ENCODE measurements at places on chromosomes 2 and 18.
A peak's percentile ranks its signal among the peaks of the same experiment; 100 is the strongest.

GRCh38 chr2:205808486-205809121, 126.3 kb downstream of the NRP2 start:
- DNase-seq = no peak
- no peak overlapping the region for H3K4me3 ChIP-seq
- no peaks in the 10 kb centered on the region for H3K4me1 ChIP-seq
- H3K36me3 ChIP-seq = no peaks in the 10 kb centered on the region
- H3K27me3 ChIP-seq = peaks cover 9% of the 10 kb centered on the region

- H3K36me3 ChIP-seq = peaks cover 2% of the 10 kb centered on the region
- H3K4me1 ChIP-seq = peaks cover 19% of the 10 kb centered on the region
- DNase-seq = no peak
- H3K4me3 ChIP-seq = no peak overlapping the region
- H3K27ac ChIP-seq = no peak overlapping the region
- no peaks in the 10 kb centered on the region for H3K27me3 ChIP-seq
Measured at GRCh38 chr2:45612731-45613130, 1.7 kb upstream of the SRBD1 start.

GRCh38 chr2:19857806-19858205, 44.0 kb downstream of the TTC32 start:
- DNase-seq = no peak
- no peak overlapping the region for H3K4me3 ChIP-seq
- H3K27ac ChIP-seq = no peak overlapping the region

DNA sequence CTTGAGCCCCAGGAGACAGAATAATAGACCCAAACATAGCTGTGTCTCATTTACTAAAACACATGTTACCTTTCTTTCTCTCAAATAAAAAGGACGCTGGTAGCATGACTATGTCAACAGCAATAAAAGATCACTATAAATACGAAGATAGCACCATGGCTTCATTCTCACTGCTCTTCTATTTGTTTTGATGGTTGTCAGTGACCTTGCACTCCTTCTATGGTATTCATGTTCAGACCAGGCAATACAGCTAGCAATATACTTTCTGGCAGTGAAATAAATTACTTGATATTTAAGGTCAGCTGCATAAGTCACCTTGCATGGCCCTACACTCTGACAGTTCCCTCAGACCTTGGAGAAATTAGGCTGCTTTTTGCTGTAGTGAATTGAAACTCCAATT, 263.2 kb upstream of the CDH7 start:
- H3K4me1 ChIP-seq = no peaks in the 10 kb centered on the region
- H3K27ac ChIP-seq = no peak overlapping the region
- no peaks in the 10 kb centered on the region for H3K27me3 ChIP-seq
- H3K4me3 ChIP-seq = no peak overlapping the region
- no peaks in the 10 kb centered on the region for H3K36me3 ChIP-seq
- no peak for DNase-seq

- H3K27me3 ChIP-seq = peaks cover 13% of the 10 kb centered on the region
- H3K4me3 ChIP-seq = peak overlapping the region; percentile 19
- no peak overlapping the region for H3K27ac ChIP-seq
Measured at GRCh38 chr2:11500702-11501303, 33.0 kb upstream of the GREB1 start.

DNA sequence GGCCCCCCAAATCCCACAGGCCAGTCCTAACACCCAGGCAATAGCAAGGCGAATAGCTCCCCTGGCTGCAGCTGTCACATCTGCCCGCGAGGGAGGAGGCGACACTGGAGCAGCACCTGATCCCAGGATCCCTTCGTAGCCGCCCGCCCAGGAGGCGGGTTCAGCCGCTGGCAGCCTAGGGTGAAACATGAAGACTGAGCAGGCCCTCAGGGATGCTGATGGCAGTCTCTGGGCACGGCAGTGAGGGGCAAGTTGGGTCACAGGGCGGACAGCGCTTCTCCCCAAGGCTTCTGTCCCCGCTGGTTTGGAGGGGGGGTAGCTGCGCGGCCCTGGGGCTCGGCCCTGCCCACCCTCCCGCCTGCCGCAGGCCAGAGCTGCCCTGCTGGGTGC, 1.9 kb downstream of the DNMT3A start:
- H3K4me3 ChIP-seq = peak overlapping the region; percentile 69
- no peak overlapping the region for H3K27ac ChIP-seq
- H3K4me1 ChIP-seq = peaks cover 16% of the 10 kb centered on the region
- no peaks in the 10 kb centered on the region for H3K36me3 ChIP-seq

- H3K4me3 ChIP-seq = peak overlapping the region; percentile 19
- H3K27ac ChIP-seq = no peak overlapping the region
- H3K4me1 ChIP-seq = peaks cover 13% of the 10 kb centered on the region
- H3K36me3 ChIP-seq = no peaks in the 10 kb centered on the region
- H3K27me3 ChIP-seq = peaks cover 14% of the 10 kb centered on the region
Measured at GRCh38 chr2:46351098-46351749, 54.0 kb downstream of the EPAS1 start.

GRCh38 chr2:125070726-125071505, 1045.8 kb downstream of the CNTNAP5 start:
- H3K4me3 ChIP-seq = no peak overlapping the region
- H3K27me3 ChIP-seq = no peaks in the 10 kb centered on the region
- H3K4me1 ChIP-seq = no peaks in the 10 kb centered on the region
- no peak for DNase-seq

DNA sequence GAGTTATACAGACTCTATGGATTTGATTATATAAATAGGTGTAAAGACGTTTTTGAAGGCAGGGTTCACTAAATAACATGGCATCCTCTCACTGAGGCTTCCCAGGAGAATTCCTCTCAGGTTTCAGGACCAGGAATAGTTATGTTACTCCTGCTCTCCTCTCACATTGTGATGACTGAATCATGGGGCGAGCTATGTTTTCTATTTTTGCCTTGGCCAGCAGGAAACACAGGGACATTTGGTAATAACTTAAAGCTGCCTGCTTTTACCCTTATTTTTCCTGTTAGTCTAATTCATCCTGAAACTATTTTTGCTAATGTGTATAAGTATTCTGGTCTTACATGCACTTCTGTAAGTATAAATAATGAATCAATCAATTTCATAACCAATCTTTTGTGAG, 115.3 kb upstream of the ITGB6 start:
- no peaks in the 10 kb centered on the region for H3K27me3 ChIP-seq
- DNase-seq = no peak
- peaks cover 13% of the 10 kb centered on the region for H3K36me3 ChIP-seq
- H3K27ac ChIP-seq = no peak overlapping the region
- H3K4me3 ChIP-seq = no peak overlapping the region

DNA sequence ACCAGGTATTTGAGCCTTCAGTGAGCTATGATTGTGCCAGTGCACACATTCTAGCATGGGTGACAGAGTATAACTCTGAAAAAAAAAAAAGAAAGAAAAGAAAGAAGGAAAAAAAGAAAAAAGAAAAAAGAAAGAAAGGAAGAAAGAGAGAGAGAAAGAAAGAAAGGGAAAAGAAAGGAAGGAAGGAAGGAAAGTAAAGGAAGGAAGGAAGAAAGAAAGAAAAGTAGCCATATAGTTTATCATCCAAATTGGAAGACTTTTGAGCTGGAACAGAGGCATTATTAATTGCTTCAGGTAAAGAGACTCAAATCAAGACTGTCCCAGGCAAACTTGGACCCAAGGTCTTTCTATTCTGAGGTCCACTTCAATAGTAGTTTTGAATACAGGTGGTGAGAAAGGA, 32.9 kb upstream of the ZEB2 start:
- H3K27ac ChIP-seq = no peak overlapping the region
- H3K36me3 ChIP-seq = no peaks in the 10 kb centered on the region
- H3K4me3 ChIP-seq = no peak overlapping the region
- DNase-seq = no peak
- H3K27me3 ChIP-seq = peaks cover 7% of the 10 kb centered on the region
- H3K4me1 ChIP-seq = peaks cover 5% of the 10 kb centered on the region

DNA sequence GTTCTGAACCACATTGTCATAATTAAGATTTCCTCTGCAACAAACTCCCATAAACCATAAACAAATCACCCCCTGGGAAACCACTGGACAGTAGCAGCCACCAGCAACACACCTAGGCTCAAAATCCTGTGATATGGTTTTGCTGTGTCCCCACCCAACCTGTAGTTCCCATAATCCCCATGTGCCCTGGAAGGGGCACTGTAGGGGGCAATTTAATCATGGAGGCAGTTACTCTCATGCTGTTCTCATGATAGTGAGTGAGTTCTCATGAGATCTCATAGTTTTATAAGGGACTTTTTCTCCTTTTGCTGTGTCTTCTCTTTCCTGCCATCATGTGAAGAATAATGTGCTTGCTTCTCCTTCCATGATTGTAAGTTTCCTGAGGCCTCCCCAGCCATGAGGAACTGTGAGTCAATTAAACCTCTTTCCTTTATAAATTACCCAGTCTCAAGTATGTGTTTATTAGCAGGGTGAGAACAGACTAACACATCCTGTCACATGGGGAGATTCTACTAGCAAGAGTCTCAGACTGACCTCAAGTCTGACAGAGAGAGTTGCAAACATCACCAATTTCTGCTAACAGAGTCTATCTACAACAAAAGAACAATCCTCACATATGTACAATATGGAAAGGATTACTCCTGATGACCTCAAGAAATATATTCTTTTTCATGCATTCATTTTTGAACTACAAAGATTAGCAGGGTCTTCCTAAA, 182.6 kb downstream of the GRB14 start:
- DNase-seq = no peak
- no peaks in the 10 kb centered on the region for H3K27me3 ChIP-seq
- no peaks in the 10 kb centered on the region for H3K4me1 ChIP-seq
- H3K27ac ChIP-seq = no peak overlapping the region
- H3K36me3 ChIP-seq = no peaks in the 10 kb centered on the region
- H3K4me3 ChIP-seq = no peak overlapping the region

DNA sequence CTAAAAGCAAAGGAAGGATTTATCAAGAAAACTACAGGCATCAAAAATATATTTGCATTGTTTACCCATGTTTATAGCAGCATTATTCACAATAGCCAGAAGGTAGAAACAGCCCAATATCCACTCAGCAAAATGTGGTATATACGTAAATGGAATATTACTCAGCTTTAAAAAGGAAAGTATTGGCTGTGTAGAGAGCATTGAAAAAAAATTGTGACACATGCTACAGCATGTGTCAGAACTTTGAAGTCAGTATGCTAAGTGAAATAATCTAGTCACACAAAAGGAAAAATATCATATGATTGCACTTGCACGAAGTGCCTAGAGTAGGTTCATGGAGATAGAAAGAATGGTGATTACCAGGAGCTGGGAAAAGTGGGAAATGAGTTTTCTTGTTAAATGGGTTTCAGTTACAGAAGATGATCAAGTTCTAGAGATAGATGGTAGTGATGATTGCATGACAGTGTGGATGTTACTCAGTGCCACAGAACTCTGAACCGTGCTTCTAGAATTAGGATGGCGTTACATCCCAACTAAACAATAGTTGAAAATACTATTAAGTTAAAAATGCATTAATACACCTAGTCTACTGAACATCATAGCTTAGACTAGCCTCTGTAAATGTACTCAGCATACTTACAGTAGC, 20.1 kb downstream of the ANKRD12 start:
- peak overlapping the region; percentile 26 for H3K27ac ChIP-seq
- no peaks in the 10 kb centered on the region for H3K27me3 ChIP-seq
- H3K36me3 ChIP-seq = peaks cover 13% of the 10 kb centered on the region
- H3K4me3 ChIP-seq = no peak overlapping the region

DNA sequence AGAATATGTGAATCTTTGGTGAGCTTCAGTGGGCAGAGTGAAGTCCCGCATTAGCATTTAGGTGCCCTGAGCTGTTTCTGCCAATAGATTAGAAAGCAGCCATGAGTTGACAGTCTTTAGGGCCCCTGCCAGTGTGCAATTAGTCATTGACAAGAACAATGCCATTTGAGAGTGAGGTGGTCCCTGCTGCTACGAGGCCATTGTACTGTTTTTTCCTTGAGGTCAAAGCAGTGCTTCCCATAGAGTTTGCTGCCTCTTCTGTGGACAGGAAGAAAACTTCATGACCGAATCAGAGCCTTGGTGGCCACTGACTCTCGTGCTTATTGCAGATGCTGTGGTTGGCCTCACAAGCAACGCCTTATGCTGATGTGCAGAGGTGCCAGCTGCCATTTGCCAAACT, 102.7 kb downstream of the SH3BP4 start:
- DNase-seq = no peak
- H3K36me3 ChIP-seq = no peaks in the 10 kb centered on the region
- peaks cover 8% of the 10 kb centered on the region for H3K27me3 ChIP-seq
- H3K4me1 ChIP-seq = peaks cover 22% of the 10 kb centered on the region

DNA sequence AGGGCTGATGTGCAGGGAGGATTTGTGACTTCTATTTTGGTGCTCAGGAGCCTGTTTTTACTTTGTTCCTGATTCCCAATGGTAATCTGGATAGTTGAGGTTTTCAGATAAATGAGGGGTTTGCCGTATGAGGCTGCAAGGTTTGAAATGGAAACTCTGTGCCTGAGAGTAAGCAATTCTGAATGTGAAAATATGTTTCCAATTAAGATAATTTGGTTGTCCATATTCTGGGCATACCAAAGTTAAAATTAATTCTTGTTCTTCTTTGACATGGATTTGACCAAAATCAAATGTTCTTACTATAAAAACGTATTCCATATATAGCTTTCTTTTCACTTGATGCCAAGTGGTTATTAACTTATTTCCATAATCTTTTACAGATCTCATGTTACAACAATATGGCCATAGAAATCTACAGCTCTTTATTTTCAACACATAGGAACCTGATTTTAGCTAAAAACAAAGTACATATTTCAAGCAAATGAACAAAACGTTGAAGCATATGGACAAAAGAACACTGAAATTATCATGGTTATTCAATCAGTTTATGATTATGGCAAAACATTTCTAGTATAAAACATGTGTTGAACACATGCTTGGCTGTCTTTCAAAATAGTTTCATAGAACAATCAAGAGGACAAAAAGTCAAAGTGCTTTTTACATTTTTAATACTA, 63.4 kb upstream of the ARHGAP28 start:
- H3K27me3 ChIP-seq = no peaks in the 10 kb centered on the region
- no peak for DNase-seq
- H3K4me3 ChIP-seq = no peak overlapping the region
- H3K36me3 ChIP-seq = no peaks in the 10 kb centered on the region
- H3K4me1 ChIP-seq = no peaks in the 10 kb centered on the region
- no peak overlapping the region for H3K27ac ChIP-seq

DNA sequence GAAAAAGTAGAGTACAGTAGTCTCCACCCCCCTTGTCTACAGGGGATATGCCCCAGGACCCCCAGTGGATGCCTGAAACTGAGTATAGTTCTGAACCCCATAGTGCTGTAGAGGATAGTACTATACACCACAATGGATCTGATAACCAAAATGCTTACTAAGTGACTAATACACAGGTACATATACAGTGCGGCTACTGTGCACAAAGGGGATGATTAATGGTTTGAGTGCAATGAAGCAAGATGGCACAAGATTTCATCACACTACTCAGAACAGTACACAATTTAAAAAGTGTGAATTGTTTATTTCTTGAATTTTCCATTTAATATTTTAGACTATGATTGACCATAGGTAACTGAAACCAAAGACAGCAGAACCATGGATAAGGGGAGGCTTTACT, 446.9 kb upstream of the NRP2 start:
- H3K27ac ChIP-seq = no peak overlapping the region
- H3K4me3 ChIP-seq = no peak overlapping the region
- H3K36me3 ChIP-seq = no peaks in the 10 kb centered on the region
- H3K4me1 ChIP-seq = no peaks in the 10 kb centered on the region
- H3K27me3 ChIP-seq = peaks cover 5% of the 10 kb centered on the region
- no peak for DNase-seq

GRCh38 chr2:156038021-156038420, 294.5 kb downstream of the NR4A2 start:
- H3K27ac ChIP-seq = no peak overlapping the region
- no peak for DNase-seq
- no peak overlapping the region for H3K4me3 ChIP-seq
- no peaks in the 10 kb centered on the region for H3K36me3 ChIP-seq
- H3K27me3 ChIP-seq = peaks cover 3% of the 10 kb centered on the region

- no peak for DNase-seq
- H3K36me3 ChIP-seq = peaks cover 6% of the 10 kb centered on the region
- H3K4me3 ChIP-seq = no peak overlapping the region
Measured at GRCh38 chr2:61456070-61456745, 14.7 kb downstream of the USP34 start.

Data from memory B cell (primary cell).